Uterine smooth muscle cell (primary cell): ENCODE measurements at places on chromosomes 1 and 21. TPM values are rescaled to one million over a fixed set of nuclear protein-coding genes. Genes with fewer than 3 reads are reported as not detected.

SPATA46 gene
- 0.12 TPM in 1 of 2 replicates, not detected in the other for total RNA-seq

KCNA2 gene
- total RNA-seq: not detected in 2 replicates

SLC37A1 gene
- 1.9 and 2.7 TPM in 2 replicates for total RNA-seq

MROH9 gene
- under 0.01 TPM in 1 of 2 replicates, not detected in the other for total RNA-seq

CAMSAP2 gene
- 32.3 and 36.6 TPM in 2 replicates for total RNA-seq

PCAT6 gene
- not detected in 2 replicates for total RNA-seq

CASQ1 gene
- 0.25 TPM in 1 of 2 replicates, not detected in the other for total RNA-seq

RSPO1 gene
- total RNA-seq: 0.11 and 0.25 TPM in 2 replicates

KCNJ10 gene
- total RNA-seq: under 0.01 TPM in 1 of 2 replicates, not detected in the other

HOOK1 gene
- total RNA-seq: under 0.01 TPM in 2 replicates

CLCA1 gene
- total RNA-seq: under 0.01 TPM in 1 of 2 replicates, not detected in the other

CDC20 gene
- 37.7 and 171 TPM in 2 replicates for total RNA-seq

NPR1 gene
- total RNA-seq: 1.1 and 4.1 TPM in 2 replicates

DYRK3 gene
- total RNA-seq: 62.2 and 84.9 TPM in 2 replicates

ALDH4A1 gene
- 9.6 and 15.9 TPM in 2 replicates for total RNA-seq

NDUFV3 gene
- 27.1 and 56.4 TPM in 2 replicates for total RNA-seq

SLC35F3 gene
- total RNA-seq: 0.12 and 0.22 TPM in 2 replicates

PBX1 gene
- 61.1 and 62.4 TPM in 2 replicates for total RNA-seq

DENND1B gene
- total RNA-seq: 11.0 and 14.5 TPM in 2 replicates

KMO gene
- total RNA-seq: under 0.01 TPM in 1 of 2 replicates, not detected in the other

ITGB2 gene
- not detected in 2 replicates for total RNA-seq

KIF14 gene
- total RNA-seq: 8.5 and 32.2 TPM in 2 replicates

SRM gene
- total RNA-seq: 19.7 and 21.5 TPM in 2 replicates

OLFML2B gene
- 4.9 and 7.0 TPM in 2 replicates for total RNA-seq

FASLG gene
- total RNA-seq: not detected in 2 replicates

ELF3 gene
- total RNA-seq: under 0.01 TPM in 2 replicates

MEX3A gene
- 0.89 and 1.7 TPM in 2 replicates for total RNA-seq

FCGR3A gene
- not detected in 2 replicates for total RNA-seq

OR2T11 gene
- not detected in 2 replicates for total RNA-seq

UCK2 gene
- 68.0 and 125 TPM in 2 replicates for total RNA-seq

SLC44A5 gene
- 0.22 and 0.25 TPM in 2 replicates for total RNA-seq

STPG1 gene
- total RNA-seq: 4.6 and 7.0 TPM in 2 replicates

ATP1A4 gene
- not detected in 2 replicates for total RNA-seq

F13B gene
- total RNA-seq: not detected in 2 replicates
